ENCODE measurements at places on chromosomes 2 and 18.

- DNase-seq, result no peak
Observed at GRCh38 chr2:224284134-224284946, 117.6 kb downstream of the FAM124B start.

DNA sequence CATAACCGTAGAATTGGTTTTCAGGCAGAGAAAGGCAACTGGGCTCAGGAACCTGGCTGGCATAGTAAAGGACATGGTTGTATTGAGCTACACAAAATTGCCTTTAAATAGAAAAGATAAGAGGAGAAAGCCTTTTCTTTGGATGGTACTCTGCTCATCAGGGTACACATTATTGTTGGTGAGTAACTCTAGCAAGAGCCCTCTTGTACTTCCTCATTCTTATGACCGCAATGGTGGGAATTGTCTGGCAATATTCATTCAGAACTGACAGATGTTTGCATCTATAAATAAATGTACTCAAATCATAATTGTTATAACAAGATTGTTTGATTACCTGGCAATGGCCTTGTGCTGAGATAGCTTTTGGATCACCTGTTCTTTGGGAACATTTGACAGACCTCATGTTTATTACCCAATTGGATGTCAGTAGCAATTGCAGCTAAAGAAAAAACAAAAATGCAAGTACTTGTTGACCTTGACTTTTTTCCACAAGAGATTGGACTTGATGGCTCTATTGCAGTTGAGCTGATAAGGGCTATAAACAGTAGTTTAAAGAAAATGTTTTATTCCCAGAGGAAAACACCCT lies 43.9 kb downstream of the MEIS1 start:
- no peak for DNase-seq

GRCh38 chr2:62469548-62469947 lies 36.4 kb downstream of the TMEM17 start:
- DNase-seq, result no peak

DNA sequence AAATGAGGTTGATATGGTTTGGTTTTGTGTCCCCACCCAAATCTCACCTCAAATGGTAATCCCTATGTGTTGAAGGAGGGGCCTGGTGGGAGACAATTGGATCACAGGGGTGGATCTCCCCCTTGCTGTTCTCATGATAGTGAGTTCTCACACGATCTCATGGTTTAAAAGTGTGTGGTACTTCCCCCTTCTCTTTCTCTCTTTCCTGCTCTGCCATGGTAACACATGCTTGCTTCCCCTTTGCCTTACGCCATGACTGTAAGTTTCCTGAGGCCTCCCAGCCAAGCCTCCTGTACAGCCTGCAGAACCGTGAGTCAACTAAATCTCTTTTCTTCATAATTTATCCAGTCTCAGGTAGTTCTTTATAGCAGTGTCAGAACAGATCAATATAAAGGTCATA lies 24.7 kb upstream of the FAM124B start:
- no peak for DNase-seq

DNA sequence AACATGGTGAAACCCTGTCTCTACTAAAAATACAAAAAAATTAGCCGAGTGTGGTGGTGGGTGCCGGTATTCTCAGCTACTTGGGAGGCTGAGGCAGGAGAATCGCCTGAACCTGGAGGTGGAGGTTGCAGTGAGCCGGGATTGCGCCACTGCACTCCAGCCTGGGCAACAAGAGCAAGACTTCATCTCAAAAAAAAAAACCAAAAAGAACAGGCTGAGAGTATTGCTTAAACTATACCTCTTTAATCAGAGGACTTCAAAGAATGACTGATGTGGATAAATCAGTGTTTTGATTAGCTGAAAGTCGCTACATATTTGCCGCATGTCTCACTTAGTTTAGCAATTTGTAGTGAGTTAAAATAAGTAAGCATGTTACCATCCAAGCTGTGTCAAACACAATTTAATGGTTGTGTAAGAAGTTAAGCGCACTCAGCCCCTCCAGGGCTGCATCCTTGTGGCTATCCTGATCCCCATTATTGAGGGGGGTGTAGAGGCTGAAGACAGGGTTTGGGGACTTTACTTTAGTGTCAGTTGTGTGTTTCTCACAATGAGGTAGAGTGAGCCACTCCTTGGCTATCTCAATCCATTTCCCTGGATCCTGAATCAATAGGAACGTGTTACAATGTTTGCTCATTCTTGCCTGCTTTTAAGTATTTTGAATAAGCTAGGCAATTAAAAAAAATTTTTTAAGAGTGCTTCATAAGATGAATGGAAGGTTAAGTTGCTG lies 11.0 kb upstream of the FARP2 start:
- no peak for DNase-seq

DNA sequence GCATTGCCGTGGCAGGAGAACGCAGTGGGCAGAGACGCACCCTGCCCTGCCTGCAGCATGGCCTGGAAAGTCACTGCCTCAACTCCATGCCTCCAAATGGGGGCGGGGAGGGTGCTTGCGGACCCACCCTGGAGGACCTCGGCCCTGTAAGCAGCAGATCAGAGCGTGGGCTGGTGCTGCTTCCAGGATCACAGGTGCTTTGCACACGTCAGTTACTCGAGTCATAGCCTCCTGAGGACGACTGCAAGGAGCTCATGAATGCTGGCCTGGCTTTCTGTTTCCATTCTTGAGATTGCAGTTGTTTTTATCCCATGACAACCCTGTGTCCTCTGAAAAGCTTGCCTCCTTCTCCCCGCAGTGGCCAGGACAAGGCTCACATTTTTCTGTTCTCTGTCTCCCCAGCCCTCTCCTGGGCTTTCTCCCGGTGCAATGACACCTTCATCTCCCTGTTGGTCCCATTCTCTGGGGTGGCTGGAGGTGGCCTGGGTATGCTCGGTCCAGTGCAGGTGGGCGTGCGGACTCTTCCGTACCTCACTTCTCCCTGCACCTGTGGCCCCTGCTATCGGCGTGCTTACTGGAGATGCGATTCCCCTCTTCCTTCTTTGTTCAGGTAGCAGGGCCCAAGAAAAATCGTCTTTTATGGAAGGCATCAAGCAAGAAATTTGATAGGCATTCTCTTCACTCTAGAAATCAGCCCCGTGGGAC lies 208.0 kb downstream of the GBX2 start:
- DNase-seq, result no peak

DNA sequence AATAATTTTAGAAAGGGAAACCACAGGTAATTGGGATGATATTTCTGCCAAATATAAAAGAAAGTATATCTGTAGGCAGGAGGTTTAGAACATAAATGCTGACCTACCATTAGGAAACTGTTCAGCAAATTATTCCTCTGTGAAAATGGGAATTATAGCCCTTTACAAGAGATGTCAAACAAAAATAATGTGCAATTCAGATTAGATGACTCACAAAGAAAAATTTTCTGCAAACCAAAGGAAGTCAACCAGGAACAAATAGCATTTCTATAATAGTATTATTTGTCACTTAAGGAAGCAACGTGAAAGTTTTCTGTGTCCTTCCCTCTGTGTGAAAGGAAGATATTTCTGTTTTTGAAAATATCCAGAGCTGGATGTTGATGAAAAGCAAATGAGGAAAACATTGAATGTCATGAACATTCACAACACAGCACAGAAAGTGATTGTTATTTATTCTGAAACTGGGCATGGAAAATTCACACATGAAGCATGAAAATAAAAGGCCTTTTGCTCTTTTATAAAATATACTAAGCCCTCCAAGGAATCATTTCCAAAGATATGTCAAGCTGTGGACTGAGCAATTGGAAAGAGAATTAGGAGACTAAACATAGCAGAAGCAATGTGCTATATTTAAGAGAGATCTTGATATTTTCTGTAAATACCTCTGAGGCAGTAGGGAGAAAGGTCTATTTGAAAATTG lies 57.9 kb upstream of the SPHKAP start:
- no peak for DNase-seq

- DNase-seq, result no peak
Observed at GRCh38 chr2:64024259-64024949, 5.2 kb upstream of the VPS54 start.

GRCh38 chr2:58358026-58358425 lies 116.9 kb upstream of the FANCL start:
- DNase-seq, result no peak

DNA sequence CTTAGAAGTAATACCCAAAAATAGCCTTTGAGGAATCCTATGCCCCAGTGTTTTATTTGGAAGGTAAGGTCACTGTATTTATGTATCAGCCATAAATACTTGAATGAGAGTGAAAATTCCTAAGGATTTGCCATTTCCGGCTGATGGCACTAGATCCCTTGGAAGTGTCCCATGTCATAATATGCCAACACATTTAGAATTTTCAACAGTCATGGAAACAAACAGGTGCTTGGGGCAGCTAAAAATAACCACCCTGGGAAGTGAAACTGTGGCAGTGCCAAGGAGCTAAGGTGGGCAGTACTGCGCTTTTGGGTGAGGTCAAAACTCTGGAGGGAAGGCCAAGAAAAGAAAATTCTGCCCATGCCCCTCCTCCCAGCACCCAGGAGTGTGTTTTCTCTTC lies 80.2 kb downstream of the TCF7L1 start:
- no peak for DNase-seq

- DNase-seq, result no peak
Observed at GRCh38 chr2:35548171-35548570, 807.4 kb upstream of the CRIM1 start.

DNA sequence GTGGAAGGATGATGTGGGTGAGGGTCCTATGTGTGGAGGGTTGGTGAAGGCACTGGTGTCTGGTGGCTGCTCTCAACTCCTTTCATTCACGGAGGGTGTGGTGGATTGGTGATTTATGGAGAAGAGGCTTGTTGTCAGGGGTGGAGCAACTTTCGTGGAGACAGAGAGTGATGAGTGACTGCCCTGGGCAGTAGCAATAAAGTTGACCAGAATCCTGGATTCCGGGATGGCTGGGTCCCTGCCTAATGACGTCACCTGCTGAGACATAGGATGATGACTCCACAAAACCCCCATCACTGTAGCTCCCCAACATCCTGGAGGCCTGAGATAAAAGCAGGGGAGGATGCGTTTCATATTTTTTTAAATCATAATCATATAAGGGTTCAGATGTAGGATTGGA lies 193.0 kb downstream of the ACKR3 start:
- no peak for DNase-seq

GRCh38 chr2:149383340-149383739 lies 53.0 kb downstream of the LYPD6 start:
- no peak for DNase-seq

- DNase-seq, result no peak
Observed at GRCh38 chr2:54482715-54483114, 26.6 kb downstream of the SPTBN1 start.

GRCh38 chr2:224545884-224546644 lies 39.1 kb downstream of the CUL3 start:
- no peak for DNase-seq

DNA sequence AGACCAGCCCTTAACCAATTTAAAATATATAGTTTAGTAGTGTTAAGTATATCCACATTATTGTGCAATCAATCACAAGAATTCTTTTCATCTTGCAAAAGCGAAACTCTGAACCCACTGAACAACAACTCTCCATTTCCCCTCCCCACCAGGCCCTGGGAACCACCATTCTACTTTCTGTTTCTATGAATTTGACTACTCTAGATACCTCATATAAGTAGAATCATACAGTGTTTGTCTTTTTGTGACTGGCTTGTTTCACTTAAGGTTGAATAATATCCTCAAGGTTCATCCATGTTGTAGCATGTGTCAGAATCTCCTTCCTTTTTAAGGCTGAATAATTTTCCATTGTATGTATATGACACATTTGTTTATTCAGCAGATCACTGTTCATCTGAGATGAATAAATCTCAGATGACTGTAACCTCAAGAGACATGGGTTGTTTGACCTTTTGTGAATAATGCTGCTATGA lies 8.1 kb upstream of the SOS1 start:
- DNase-seq, result peak; percentile 30

GRCh38 chr2:15813481-15814266 lies 126.7 kb upstream of the MYCN start:
- no peak for DNase-seq

DNA sequence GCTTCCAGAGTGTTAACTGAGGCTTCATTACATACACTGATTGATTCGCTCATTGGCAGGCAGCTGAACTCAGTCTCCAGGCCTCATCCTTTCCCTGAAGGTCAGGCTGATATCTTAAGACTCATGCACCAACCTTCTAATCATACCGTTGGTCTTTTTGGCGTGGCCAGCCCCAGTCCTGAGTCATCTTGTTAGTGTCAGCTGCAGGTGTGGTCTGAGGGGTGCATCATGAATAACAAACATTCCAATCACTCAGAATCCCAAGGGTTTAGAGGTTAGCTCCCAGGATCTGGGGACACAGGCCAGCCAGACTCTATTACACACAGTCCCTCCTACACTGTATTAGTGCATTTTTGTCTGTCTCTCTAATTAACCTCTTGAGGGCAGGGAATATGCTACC lies 271.5 kb downstream of the HRH4 start:
- no peak for DNase-seq

DNA sequence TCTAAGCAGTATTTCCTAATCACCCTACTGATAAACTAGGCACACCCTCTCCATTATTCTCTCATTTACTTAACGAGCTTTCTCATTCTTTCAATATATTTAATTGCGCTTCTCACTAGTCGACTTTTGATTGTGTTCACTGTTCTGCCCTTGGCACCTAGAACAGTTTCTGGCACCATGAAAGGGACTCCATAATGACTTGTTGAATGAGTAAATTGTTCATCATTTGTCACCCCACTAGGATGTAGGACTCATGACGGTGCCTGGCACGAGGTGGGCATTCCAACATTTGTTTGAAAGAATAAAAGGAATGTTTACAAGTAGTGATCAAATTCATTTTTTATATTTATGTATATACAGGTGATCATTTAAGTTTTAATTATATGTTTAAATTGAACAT lies 123.7 kb downstream of the DIS3L2 start:
- DNase-seq, result no peak

Measured in T-helper 22 cell (primary cell).